ENCODE measurements at places on chromosomes 2 and 18. TPM values are rescaled to one million over a fixed set of nuclear protein-coding genes. Genes with fewer than 3 reads are reported as not detected.

FTCDNL1 gene
- total RNA-seq, result 3.5 TPM

SCYGR4 gene
- not detected for total RNA-seq

TRIM54 gene
- 0.17 TPM for total RNA-seq

TCF7L1 gene
- total RNA-seq, result 17.7 TPM

CD8B2 gene
- 0.10 TPM for total RNA-seq

SKA1 gene
- 2.4 TPM for total RNA-seq

HOXD13 gene
- total RNA-seq, result not detected

SLC11A1 gene
- total RNA-seq, result 194 TPM

C2orf80 gene
- not detected for total RNA-seq

PARD3B gene
- 24.6 TPM for total RNA-seq

IL1A gene
- 2.0 TPM for total RNA-seq

IRS1 gene
- 13.3 TPM for total RNA-seq

- DNase-seq, result no peak
These were observed 28.3 kb downstream of the C18orf54 start for GRCh38 chr18:54386043-54386442.

GRCh38 chr18:10042492-10042891 is 128.7 kb downstream of the VAPA start:
- no peak for DNase-seq

DNA sequence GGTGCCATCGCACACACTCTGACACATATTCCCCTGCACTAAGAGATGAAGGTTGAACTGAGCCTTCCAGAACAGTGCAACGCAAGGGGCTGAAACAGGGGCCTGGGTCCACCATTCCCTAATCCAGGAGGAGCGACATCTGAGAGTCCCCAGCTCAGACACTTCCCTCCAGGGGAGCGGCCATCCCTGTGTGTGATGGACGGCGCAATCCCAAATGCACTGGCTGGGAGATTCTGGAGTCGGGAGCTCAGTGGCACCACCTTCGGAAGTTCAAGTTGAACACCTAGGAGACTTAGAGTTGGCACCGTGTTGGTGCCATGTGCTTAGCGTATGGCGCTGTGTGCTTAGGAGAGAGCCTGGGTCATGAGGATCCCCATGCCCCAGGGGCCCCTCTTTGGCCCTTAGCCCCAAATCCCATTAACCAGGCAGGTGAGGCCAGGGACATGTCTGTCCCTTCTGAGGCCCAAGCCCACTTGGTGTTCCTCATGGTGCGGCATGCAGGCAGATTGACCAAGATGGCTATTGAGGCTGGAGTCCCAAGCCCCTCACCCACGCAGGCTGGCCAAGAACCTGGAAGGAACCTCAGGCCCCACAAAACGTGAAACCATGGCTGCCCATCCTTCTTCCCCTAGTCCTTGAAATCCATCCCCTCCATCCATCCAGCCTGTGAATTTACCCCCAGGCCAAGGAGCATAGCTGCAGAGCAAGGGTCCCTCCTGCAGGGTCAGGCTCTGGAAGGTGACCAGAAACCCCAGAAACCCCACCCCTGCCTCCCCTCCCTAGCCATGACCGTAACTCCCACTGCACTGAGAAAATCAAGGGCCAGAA is 114.1 kb upstream of the OTOS start:
- DNase-seq, result no peak

DNA sequence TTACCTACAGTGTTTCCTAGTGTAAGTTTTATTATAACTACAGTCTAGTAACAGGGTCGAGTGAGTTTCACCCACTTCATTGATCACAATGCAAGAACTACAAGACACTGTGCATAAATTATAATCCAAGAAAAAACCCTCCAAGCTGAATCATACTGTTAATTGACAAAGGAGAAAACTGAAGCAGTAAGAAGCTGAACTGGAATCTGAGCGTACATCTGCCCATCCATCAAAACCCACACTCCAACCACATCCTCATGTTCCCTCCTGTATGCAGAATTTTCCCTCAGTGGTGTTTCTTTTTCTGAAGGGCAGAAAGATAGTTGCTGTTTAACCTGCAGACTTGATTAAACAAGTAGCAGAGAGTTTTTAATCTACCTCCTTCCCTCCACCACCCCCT is 49.5 kb upstream of the KIDINS220 start:
- DNase-seq, result no peak

GRCh38 chr2:234691968-234692955 is 195.4 kb upstream of the ARL4C start:
- DNase-seq, result no peak

- no peak for DNase-seq
These were observed 170.3 kb upstream of the MGAT5 start for GRCh38 chr2:134083548-134083947.

DNA sequence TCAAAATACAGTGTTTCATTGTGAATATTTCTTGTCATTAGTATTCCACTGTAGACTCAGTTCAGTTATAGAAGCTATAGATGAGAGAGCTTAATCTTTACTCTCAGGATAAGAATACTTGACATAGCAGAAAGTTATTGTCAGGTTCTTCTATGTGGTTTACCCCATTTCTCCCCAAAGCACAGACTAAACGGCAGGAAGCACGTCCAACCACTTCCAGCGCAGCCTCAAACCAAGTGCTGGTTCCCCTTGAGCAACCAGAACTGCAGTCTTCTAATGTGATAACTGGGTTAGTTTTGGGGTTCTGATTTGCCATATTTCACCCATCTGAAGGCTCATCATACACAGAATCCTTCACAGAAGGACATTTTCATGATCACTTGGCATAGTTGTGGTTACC is 324.7 kb downstream of the SLC8A1 start:
- DNase-seq, result no peak

GRCh38 chr2:85902496-85902895 is 13.7 kb upstream of the ST3GAL5 start:
- no peak for DNase-seq

- DNase-seq, result no peak
These were observed 336.8 kb downstream of the MYCN start for GRCh38 chr2:16277117-16277516.

- DNase-seq, result no peak
These were observed 204.5 kb downstream of the ARL4C start for GRCh38 chr2:234292205-234292961.

- peak; percentile 8 for DNase-seq
These were observed 1.4 kb upstream of the MALT1 start for GRCh38 chr18:58669731-58670378.

DNA sequence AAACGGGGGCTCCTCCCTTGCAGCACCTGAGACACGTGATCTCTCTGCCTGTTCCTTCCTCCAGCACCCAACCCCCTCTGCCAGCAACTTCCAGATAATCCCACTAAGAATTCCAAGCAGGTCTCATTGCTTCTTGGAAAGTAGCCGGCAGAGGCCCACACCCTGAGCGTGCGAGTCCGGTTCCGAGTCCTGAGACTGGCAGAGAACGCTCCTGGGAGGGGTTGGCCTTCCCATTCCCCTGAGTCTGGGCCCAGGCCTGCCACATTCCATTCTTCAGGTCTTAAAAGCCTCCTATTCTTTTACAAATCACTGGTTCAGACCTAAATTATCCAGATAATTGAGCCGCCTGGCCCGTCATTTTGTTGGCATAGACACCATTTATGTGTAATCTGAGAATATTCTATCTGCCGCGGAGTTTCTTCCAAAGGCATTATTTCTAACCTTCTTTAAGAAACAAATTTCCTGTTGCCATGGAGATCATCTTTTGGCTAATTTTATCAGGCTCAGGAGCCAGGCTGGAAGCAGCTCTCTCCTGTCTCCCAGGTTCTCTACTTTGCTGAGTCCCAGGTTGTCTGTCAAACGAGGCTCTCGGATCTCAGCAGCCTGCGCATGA is 165.4 kb downstream of the MYCN start:
- no peak for DNase-seq

- no peak for DNase-seq
These were observed 190.5 kb downstream of the ALPK2 start for GRCh38 chr18:58438161-58438957.

DNA sequence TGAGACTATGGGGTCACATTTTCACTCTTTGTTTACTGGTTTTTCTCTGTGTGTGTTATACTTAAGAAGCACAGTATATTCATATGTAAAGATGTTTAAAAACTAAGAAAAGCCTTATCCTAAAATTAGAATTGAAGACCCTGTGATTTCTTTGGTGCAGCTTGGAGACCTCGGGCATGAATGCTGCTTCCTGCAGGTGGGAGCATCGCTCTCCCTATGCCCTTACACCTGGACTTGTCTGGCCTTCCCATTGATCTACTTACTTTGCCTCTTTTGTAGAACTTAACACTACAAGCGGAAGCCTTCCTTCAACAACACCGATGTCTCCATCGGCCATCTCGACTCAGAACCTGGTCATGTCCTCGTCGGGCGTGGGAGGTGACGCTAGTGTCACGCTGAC is 114.5 kb downstream of the ZNF236 start:
- no peak for DNase-seq

GRCh38 chr2:3864943-3865865 is 161.8 kb downstream of the DCDC2C start:
- no peak for DNase-seq

GRCh38 chr2:65553504-65554074 is 121.2 kb upstream of the SPRED2 start:
- DNase-seq, result no peak

- no peak for DNase-seq
These were observed 71.5 kb upstream of the LHCGR start for GRCh38 chr2:48826986-48827385.
